ENCODE measurements at places on chromosomes 1 and 21.

GRCh38 chr1:36099681-36100341, 11.1 kb downstream of the ADPRS start:
- DNase-seq = peak; percentile 70

DNA sequence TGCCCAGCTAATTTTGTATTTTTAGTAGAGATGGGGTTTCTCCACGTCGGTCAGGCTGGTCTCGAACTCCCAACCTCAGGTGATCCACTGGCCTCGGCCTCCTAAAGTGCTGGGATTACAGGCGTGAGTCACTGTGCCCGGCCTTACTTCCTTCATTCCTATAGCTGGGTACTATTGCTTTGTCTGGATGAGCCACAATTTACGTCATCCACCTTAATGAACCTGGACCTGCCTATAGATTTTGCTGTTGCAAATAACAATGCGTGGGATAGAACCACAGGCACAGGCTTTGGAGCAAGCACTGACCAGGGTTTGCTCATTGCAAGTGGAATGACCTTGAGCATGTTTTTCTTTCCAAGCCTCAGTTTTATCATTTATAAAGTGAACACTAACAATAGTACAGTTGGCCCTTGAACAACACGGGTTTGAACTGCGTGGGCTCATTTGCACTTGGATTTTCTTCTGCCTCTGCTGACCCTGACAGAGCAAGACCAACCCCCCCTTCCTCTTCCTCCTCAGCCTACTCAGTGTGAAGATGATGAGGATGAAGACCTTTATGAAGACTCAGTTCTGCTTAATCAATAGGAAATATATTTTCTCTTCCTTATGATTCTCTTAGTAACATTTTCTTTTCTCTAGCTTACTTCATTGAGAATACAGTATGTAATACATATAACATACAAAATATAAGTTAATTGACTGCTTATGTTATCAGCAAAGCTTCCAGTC, 33.3 kb upstream of the BECN2 start:
- no peak for DNase-seq

DNA sequence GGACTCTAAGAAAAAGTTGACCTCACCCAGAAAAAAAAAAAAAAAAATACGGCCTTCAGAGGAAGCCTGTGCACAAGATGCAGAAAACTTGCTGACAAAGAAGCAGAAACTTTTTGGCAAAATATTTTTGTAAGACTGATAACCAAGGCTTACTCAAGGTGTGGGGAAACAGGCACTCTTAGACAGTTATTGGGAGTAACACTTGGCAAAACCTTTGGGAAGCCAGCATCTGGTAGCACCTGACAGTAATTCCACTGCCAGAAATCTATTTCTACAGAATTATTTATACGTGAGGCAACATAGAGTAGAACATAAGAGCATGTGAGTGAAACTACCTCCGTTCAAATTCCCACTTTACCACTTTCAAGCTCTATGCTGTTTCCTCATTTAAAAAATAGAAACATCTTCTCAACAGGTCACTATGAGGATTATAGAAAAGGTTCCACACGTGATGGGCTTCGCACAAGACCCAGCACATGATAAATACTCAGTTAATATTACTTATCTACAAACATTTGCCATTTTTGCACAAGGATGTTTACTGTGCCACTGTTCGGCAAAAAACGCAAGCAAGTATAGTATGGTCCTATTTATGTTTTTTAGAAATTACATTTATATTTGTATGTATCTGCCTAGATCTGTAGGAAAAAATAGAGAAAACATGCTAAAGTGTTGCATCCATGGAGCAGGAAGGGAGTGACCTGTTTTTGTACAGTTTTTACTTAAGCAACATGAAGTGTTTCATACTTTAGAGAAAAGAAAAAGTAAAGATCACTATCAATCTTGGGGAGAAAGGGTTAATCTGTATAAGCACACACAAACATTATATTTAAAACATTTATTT, 22.2 kb downstream of the MRPL39 start:
- no peak for DNase-seq

GRCh38 chr1:21783679-21784603, 992 bp upstream of the USP48 start:
- DNase-seq = no peak

DNA sequence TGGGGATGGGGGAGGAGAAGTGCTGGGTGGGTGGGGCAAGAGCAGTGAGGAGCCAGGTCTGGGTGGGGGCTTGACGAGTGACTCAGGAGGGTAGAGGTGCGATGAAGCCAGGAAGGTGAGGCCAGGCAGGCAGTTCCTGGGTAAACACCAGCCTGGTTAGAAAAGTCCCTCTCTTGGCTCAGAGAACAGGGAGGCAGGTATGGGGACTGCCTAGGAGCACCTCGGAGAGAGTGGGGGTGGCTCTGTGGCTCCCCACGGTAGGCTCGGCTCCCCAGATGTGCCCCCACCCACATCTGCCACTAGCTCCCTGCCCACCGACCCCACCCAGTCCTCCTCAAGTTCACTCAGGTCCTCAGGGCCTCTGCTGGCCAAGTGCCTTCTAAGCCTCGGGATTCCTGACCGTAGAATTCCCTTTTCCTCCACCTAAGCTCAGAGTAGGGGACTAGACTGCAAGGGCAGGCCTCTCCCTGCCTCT, 1.2 kb downstream of the HSPG2 start:
- no peak for DNase-seq

DNA sequence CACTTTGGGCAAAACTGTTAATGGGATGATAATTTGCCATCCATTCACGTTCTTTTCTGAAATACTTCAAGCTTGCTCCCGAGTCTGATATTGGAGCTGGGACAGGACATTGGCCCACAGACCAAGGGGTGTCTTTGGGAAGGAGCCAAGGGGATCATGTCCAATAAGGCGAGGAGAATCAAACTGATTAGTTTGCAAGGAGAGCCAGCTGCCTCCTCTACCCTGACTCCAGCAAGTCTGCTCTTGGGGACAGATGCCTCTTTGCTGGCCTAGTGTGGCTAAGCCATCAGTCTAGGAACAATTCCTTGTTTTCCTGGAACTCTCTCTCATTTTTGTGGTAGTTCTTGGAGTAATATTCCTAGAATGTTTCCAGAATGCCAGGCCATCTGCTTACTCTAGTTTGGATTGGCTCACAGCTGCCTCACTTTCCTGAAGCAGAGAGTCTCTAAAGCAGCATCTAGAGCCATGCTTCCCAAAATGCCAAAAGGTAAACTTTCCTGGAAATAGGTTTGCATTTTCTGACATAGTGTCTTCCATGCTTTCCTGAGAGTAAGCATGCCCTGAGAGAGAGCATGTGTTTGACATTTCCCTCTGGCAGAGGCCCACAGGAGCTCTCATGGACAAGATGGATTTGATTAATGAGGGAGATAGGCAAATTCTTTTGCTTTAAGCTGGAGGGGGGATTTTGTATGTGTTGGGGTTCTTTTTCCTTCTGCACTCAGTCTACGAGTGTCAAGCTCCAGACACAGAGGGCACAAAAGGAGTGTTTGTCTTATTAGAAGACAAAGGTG, 145.6 kb downstream of the GDAP2 start:
- DNase-seq = no peak

- no peak for DNase-seq
Measured at GRCh38 chr1:161473348-161473747, 31.9 kb upstream of the FCGR2A start.

GRCh38 chr21:42503711-42504110, 7.7 kb upstream of the RSPH1 start:
- DNase-seq = no peak

DNA sequence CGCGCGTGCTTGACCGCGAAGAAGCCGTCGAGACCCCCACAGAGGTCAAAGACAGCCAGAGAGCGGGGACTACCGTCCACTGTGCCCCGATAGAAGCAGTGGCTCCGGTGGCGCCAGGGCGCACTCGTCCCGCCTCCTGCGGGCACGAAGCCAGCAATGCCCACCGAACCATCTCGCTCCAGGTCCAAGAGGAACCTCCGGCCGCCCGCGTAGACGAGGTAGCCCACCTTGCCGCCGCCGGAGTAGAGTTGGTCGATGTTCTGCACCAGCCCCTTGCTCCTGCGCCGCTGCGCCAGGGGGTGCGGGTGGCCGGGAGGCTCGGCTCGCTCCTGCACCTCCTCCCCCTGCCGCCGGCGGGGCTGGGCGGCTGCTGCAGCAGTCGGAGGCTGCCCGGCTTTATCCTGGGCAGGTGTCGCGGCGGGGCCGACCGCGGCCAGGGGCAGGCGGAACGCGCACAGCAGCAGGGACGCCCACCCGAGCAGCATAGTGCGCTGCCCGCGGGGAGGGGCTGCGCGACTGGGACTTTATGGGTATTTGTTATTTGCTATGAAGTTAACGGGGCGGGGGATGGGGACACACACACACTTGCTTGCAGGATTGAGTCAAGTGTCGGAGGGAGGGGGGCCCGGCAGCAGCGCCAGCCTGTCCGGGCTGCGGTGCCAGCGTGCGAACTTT, 844 bp downstream of the ADAMTS5 start:
- no peak for DNase-seq

DNA sequence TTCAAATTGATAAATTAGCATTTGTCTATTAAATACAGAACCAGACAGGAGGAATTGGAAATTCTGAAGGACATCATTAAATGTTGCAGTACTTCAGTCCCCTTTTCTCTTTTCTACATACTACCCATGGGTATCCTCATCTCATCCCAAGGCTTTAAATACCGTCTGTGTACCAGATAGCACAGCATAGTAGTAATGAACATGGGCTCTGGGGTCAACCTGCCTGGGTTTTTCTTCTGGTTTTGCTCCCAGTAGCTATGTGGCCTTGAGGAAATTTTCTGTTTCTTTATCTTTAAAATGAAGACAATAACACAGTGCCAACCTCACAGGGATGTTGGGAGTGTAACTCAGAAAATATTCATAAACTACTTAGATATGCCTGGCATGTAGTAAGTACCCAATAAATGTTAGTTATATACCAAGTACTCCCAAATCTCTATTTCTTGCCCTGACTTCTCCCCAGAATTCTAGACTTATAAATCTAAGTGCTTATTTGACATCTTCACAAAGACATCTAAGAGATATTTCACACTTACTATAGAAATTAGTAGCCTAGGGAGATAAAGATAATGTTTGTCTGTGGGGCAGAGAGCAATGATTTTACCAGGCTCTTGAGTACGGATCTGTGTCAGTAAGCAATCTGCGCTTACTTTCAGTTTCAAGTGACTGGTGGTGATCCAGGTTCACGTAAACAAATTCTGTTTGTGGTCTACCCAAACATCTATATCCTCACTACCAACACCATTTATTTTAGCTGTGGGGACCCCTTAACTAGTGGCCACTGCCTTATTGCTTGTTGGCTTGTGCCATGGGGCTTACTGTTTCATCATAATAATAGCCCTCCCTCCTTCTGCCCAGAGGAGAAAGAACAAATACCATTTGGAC, 37.3 kb downstream of the VANGL2 start:
- no peak for DNase-seq

DNA sequence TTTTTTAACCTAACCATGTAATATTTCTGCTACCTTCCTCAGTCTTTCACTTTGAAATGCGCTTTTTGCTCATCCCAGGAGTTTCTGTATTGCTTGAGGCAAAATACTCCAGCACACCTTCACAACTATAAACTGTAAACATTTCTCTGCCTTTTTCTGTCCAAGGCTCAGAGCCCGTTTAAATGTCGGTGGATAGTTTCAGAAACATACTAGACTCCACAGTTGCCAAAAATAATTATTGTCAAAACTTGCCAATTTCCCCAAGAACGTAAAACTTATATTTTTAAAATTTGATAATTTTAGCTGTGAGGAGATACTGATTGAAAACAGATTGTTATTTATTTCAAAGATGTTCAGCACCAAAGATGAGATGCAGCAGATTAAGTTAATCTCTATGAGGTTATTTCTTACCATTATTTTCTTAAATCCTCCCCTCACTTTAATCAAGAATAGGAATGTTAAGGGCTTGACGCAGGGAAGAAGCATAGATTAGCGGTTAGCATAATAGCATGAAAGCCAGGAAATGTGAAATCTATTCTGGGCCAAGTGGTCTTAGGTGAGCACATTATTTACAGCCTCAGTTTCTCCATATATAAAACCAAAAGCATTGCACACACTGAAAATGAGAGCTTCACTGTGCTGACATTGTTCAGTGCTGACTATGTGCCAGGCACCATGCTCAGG, 91.5 kb upstream of the ESRRG start:
- DNase-seq = no peak

DNA sequence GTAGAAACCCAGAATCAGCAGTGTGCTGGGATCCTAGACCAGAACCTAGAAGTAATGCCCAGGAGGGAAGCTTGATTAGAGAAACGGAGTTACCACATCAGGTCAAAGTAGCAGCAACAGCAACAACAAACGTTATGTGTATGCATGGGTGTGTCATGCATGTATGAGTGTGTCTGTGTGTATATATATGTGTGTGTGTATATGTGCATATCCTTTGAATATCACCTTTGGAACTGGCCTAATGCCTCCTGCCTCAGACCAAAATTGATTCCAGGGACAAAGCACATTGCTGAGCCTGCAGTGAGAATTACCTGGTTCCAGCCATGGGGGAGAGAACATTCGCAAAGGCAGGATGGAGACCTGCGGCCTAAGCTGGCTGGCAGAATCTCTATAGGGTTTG, 55.9 kb downstream of the MAP10 start:
- no peak for DNase-seq

DNA sequence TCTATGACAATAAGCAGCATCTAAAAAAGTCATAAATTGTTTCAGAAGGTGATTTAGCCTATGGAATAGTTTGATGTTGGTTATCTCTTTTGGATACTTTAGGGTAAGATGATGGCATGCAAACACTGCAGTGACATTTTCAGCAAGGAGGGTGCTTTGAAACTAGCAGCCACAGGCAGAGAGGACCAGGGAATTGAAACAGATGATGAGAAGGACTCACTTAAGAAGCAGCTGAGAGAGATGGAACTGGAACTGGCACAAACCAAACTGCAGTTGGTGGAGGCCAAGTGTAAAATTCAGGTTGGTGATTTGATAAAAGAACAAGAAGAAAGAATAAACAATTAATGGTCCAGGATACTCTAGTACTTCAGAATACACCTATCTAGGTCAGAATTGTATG, 11.2 kb upstream of the CACYBP start:
- DNase-seq = no peak

DNA sequence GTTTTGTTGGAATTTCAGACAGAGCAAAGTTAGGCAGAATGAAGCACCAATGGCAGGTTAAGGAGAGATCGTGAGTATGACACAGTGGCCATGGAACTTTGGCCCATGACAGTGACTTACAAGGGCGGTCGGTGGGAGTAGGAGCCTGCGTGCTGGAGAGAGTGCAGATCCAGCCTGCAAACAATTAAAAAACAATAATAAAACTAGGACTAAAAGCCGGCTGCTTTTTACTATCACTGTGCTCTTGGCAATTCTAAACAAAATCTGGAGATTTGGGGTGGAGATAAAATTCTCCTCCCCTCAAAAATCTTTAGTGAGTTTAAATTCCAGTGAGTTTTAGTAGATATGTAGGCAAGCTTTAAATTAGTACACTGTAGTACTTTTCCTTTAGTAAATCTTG, 96.9 kb downstream of the DHRS3 start:
- DNase-seq = no peak
